Activated T-cell treated with anti-CD3 and anti-CD28 coated beads for 4 hours (primary cell): ENCODE measurements at places on chromosomes 4 and X.

DNA sequence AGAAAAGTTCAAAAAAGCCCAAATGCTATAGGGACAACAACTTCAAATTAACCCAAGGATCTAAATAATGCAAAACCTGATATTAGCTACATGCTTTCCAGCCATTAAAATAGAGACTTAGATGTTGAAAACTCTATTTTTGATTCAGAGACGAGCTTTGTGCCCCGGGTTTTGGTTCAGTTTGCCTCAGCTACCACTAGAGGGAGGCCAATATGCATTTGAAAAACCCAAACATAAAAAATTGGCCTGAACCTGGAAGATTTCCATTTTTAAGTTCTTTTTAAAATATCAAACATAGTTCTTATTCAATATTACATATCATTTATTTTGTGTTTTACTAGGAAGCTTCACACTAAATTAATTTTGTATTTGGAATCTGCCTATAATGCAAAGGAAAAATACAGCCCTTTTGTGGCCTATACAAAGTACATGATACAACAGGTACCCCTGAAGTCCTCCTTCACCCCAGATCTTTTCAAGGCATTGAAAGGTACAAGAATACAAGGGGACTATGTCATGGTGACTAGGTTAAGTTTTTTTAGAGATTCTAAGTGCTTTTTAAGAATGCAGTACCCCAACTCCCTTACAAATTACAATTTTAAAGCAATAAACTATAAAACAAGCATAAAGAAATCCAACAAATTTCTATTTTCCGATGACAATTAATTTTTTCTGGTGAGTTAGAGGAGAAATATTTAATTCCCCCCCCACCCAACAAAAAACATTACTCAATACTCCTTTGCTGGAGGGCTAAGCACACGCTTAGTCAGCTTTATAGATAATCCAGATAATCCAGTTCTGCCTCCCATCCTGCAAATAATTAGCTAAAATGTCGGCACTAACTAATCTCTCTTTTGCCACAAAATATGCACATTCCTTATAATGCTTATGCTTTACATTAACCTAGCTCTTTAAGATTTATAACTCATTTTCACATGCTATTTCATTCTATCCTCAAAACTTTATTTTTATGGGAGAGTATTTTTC is 97.7 kb upstream of the PTPN13 start:
- no peak for DNase-seq

DNA sequence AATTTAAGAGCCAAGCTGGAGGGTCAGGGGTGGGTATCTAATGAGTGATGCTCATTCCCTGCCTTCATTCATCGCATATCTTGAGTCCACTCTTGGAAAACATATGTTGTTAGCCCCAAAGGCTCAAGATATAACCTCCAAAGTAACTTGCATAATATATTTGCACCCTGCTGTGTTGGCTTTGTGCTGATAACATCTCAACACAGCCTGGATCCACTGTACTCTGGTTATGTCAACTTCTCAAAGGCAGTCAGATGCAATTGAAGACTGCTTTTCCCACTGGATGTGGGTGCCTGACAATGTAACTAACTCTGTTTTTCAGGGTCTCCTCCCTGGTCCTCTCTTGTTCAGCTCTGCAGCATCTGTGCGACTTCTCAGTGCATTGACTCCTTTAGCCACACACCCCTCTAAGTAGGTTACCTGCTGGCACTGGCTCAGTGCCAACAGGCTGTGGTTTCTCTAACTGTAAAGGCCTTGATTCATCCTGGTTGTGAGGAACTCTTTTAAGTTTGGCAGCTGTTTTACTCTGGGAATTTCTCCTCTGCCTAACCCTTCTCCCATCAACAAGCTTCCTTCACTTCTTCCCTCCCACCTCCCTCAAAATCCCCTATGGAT is 28.1 kb downstream of the SLC16A2 start:
- no peak for DNase-seq

- DNase-seq = no peak
Observed at GRCh38 chrX:7841084-7841805, 1.7 kb upstream of the VCX start.

GRCh38 chr4:54961357-54961975 is 163.9 kb downstream of the KDR start:
- no peak for DNase-seq

- no peak for DNase-seq
Observed at GRCh38 chrX:45577361-45577760, 376.7 kb upstream of the DIPK2B start.

DNA sequence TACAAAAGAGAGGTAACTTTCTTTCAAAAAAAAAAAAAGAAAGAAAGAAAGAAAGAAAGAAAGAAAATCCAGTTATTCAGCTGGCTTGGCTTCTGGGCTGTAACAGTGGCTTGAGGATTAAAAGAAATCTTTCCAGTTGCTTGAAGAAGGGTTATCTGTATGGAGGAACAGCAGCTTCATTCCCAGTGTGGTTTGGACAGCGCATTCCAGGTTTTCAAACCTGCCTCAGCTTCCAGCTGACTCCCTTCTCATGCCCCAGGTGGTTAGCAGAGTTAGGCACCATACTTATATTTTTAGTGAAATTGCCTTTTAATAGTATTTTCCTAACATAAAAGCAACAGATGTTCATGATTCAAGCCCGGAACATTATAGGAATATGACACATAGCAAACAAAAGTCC is 48.6 kb downstream of the TMEM164 start:
- no peak for DNase-seq

DNA sequence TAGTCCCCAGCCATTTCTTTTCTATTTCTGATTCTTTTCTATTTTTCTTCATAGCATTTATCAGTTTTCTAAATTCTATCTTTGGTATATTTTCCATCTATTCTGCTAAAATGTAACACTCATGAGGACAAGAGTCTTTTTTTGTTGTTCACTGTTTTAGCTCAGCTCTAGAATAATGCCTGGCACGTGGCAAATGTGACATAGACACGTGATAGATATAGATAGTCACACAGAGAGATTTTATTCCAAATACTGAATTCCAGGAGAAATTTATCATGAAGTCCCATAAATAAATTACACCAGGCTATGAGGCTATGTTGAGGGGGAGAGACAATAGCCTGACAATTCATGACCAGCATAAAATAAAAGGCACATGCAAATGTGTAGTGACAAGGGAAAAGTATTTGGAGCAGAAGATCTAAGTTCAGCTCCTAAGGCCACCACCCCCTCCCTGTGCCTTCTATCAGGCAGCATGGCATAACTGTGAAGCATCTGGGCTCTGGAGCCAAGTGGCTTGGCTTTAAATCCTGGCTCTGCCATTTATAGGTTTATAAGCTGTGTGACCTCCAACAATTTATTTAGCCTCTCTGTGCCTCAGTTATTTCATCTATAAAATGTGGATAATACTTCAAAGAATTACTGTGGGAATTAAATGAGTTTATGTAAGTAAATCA is 25.7 kb upstream of the PPARGC1A start:
- no peak for DNase-seq

DNA sequence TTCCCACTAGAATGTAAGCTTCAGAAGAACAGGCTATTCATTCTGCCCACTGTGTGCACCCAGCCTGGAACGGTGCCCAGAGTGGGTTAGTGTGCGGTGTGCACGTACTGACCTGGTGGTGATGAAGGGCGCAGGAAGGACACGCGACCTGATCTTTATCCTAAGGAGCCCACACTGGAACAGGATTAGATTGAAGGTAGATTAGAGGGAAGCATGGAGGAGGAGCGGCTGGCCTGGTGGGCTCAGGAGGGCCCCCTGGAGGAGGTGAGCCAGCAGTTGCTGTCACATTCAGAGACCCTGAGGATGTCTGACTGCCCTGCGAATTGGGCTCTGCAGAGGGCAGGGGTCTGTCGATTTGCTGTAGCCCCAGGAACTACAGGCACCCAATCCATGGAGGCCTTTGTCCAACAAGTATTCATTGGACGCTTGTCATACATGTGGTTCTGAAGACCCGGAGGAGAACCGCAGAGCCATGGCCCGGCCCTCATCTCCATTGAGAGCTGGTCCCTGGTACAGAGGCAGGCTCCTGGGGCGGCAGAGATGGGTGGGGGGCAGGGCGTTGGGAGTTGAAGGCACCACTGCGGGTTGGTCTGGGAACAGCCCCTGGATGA is 73.2 kb downstream of the HTRA3 start:
- no peak for DNase-seq

GRCh38 chr4:81214881-81215868 is at the start of gene PRKG2:
PRKG2 (minus strand) TSS chr4:81215222; CDS start chr4:81205047, 10,175 bp downstream.
- DNase-seq = no peak

DNA sequence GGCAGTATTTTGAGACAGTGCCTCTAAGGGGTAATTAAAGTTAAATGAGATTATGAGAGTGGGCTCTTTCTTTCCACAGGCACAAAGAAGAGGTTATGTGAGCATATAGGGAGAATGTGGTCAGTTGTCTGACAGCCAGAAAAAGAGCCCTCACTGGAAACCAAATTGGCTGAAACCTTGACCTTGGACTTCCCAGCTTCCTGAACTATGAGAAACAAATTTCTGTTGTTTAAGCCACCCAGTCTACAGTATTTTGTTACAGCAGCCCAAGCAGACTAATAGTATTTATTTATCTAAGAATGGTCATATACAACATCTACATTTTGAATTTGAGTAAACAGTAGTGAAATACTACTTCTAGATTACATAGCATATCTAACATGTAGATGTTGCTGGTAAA is 473.8 kb downstream of the IL15 start:
- no peak for DNase-seq

DNA sequence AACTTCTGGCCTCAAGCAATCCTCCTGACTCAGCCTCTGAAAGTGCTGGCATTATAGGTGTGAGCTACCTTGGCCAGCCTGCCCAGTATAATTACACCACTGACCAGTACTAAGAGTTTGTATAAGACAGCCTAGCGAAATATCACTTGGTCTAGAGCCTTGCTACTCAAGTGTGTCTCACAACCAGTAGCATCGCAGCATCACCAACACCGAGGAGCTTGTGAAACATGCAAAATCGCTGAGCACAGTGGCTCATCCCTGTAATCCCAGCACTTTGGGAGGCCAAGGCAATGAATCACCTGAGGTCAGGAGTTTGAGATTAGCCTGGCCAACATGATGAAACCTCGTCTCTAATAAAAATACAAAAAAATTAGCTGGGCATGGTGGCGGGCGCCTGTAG is 102.0 kb upstream of the GATB start:
- no peak for DNase-seq

DNA sequence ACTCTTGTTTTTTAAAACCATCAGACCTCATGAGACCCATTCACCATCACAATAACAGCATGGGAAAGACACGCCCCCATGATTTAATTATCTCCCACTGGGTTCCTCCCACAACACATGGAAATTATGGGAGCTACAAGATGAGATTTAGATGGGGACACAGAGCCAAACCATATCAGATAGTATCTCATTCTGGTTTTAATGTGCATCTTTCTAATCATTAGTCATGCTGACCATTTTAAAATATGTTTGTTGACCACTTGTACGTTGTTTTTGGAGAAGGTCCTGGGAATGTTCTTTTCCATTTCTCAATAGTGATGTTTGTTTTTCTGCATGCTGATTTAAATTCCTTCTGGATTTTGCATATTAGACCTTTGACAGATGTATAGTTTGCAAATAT is 119.0 kb downstream of the RTL3 start:
- DNase-seq = no peak

GRCh38 chrX:153610836-153611213 is 11.9 kb upstream of the CCNQ start:
- DNase-seq = no peak
